ENCODE measurements at places on chromosomes 6 and 20. TPM values are rescaled to one million over a fixed set of nuclear protein-coding genes. Genes with fewer than 3 reads are reported as not detected.

TBXT gene
- not detected for total RNA-seq

- DNase-seq = no peak
Observed at GRCh38 chr20:33328157-33329137, 45.4 kb downstream of the BPIFB1 start.

DNA sequence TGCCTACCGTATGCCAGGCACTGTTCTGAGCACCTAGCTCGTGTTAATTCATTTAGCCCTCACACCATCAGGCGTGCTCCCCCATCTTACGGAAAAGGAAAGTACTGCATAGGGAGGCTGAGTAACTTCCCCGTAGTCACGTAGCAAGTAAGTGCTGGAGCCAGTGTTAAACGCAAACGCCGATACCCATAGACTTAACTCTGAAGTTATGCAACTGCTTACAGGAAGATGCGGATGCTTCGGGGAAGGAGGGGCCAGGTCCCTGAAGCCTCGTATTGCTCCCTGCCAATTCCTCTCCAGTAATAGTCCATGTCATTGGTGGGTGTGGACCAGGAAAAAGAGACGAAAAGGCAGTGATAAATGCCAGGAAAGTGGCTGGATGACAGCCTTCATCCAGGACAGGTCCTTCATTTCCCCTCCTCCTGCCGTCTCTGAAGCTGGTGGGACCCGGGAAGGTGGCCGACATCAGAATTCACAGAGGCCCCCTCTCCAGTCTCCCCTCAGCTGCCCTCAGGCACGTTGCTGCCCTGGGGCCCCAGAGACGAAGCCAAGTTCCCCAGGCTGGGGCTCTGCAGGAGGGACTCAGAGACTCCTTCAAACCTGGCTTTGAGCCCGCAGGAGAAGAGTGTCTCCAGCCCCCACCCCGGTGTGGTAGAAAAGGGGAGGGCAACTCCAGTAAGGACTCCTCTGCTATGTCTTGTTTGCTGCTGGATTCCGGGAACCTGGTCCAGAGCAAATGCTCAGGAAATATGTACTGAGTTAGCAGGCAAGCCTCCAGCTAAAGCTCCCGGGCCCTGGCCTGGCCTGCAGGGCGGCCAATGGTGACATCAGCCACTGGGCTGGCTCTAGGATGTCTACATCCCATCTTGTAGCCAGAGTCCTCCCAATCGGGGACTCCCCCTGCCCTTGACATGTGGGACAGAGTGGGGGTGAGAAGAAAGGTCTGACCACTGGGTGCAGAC, 37.8 kb downstream of the RAB44 start:
- peak; percentile 90 for DNase-seq

- DNase-seq = no peak
Observed at GRCh38 chr6:147595961-147596360, 87.5 kb downstream of the SAMD5 start.

SLC17A2 gene
- not detected for total RNA-seq

DNA sequence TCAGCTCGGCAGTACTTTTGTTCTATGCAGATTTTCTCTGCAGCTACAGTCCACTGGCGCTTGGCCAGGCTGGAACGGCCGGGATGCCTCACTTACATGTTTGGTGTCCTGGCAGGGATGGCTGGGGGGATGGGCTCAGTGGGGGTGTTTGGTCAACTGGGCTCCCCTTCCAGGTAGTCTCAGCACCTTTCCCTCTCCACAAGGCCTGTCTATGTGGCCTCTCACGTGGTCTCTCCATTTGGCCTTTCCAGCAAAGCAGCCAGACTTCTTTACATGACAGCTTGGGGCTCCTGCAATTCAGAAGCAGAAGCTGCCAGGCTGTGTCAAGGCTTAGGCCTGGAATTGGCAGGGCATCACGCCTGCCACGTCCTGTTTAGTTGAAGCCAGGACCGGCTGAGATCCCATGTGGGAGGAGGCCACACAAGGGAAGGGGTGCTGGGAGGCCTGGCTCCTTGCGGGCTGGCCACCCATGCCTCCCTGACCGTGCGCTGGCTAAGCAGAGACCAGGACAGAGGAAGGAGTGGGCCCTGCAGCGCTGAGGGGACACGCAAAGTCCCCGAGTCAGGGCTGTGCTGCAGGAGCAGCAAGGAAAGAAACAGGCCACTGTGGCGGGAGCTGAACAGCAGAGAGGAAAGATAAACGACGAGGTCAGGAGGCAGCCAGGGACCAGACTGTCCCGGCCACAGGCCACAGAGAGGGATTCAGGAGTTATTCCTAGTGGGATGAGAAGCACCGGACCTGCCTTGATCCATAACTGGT, 38.9 kb downstream of the MGME1 start:
- no peak for DNase-seq

OOEP gene
- total RNA-seq = 0.87 TPM

- no peak for DNase-seq
Observed at GRCh38 chr6:135722679-135723078, 128.8 kb upstream of the PDE7B start.

HDGFL1 gene
- total RNA-seq = not detected

TMC2 gene
- not detected for total RNA-seq

DNA sequence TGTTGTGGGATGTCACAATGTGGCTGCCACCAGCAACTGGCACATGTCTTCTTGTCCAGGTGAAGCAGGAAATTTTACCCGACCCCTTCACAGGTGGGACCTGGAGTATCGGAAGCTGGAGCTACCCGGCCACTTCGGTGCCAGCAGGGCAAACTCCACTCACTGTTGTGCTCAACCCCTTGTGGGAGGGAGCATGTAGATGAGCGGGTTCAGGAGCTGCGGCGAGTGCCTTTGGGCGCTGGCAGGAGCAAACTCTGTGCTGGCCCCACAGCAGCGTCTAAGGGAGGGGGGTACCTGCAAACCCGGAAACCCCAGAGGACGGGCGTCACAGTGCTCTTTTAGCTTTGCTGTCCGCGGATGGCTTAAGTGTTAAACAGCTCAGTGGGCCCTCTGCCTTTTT, 20.7 kb upstream of the SULF2 start:
- no peak for DNase-seq

DNA sequence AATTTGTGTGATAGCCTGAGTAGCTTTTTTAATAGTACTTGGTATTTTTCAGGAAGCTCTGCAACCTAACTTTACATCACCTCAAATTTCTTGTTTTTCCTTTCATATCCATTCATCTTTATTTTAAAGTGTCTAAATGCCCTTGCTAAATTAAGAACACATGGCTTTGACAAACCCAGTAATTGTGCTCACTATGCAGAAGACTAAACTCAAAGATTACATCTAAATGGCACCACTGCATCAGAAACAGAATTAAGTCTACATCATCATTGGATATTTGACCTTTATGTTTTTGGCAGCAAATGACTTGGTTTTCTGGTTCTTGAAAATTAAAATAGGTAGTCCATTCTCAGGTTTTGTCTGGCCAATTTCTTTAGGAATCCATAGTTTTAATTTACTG, 69.6 kb upstream of the HDGFL1 start:
- no peak for DNase-seq

RAD21L1 gene
- not detected for total RNA-seq

GRCh38 chr6:139325125-139325524, 33.3 kb upstream of the TXLNB start:
- no peak for DNase-seq

- DNase-seq = no peak
Observed at GRCh38 chr6:116385921-116386320, 15.2 kb downstream of the DSE start.

DPPA5 gene
- total RNA-seq = not detected

GRCh38 chr6:56772737-56773184, 130.1 kb upstream of the DST start:
- DNase-seq = no peak

ATF6B gene
- total RNA-seq = 161 TPM

ME1 gene
- total RNA-seq = 26.9 TPM

GRCh38 chr6:16639684-16640480, 121.4 kb downstream of the ATXN1 start:
- no peak for DNase-seq

NHLRC1 gene
- total RNA-seq = 4.9 TPM

DNA sequence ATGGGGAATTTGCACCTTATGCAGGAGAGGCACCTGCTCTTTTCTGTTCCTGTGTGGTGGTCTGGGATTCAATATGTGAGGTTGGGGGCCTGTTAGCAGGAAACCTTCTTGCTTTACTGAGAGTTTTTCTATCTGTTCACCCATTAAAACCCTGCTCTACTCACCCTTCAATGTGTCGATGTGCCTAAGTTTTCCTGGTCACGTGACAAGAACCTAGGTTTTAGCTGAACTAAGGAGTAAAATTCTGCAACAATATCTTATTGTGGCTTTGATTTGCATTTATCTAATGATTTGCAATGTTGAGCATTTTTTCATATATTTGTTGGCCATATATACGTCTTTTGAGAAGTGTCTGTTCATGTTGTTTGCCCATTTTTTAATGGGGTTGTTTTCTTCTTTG, 979.9 kb downstream of the HACE1 start:
- DNase-seq = no peak

GRCh38 chr6:149503276-149503675, 18.5 kb upstream of the ZC3H12D start:
- DNase-seq = no peak

- DNase-seq = no peak
Observed at GRCh38 chr6:13156381-13156780, 172.0 kb downstream of the TBC1D7 start.

KCNQ2 gene
- not detected for total RNA-seq

DNA sequence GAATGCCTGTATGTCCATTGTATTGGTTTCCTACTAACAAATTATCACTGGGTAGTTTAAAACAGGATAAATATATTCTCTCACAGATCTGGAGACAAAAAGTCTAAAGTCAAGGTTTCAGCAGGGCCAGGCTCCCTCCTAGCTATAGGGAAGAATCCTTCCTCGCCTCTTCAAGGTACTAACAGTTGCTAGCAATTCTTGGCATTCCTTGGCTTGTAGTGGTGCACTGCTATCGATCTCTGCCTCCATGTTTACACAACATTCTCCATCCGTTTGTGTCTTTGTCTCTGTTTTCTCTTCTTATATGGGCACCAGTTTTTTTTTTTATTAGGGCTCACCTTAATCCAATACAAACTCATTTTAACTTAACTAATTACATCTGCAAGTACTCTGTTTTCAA, 48.9 kb downstream of the OR2B6 start:
- no peak for DNase-seq

DNA sequence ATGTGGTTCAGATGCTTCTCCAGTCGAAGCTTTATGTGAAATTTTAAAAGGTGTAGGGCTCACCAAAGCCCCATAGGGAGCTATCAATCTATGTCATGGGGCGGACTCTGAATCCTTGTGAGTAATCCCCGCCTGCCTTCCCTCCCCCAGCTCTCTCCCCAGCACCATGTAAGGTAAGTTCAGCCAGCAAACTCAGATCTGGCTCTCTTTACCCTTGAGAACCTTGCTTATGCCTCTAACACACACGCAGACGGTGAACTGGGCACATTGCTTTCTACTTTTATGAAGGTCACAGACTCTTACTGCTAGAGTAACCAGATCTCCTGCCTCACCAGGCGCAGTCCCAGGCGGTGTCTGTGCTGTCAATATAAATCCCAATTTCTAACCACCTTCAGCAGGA, 82.6 kb upstream of the CNKSR3 start:
- no peak for DNase-seq

- no peak for DNase-seq
Observed at GRCh38 chr6:151772446-151772845, 35.0 kb upstream of the ESR1 start.

WFDC12 gene
- total RNA-seq = not detected

CFAP206 gene
- not detected for total RNA-seq

SRC gene
- 18.8 TPM for total RNA-seq

DNA sequence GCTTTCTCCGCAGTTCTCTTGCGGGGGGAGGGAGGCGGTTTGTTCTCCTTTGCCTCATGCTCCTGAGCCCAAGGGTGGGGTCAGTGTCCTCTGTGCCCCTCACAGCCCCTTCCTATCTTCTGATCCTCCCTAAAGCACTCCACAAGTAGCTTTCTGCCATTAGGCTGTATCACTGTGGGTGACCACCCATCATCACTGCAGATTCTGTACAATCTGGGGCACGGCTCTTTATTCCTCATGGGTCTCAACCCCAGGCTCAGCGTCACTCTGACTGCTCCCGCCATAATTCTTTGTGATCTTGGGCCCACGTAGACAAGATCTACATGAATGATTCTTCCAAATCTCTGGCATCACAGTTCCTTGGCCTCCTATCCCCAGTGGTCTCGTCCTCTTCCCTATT, 10.5 kb downstream of the NCR2 start:
- no peak for DNase-seq

ZNF165 gene
- total RNA-seq = 2.4 TPM

DNA sequence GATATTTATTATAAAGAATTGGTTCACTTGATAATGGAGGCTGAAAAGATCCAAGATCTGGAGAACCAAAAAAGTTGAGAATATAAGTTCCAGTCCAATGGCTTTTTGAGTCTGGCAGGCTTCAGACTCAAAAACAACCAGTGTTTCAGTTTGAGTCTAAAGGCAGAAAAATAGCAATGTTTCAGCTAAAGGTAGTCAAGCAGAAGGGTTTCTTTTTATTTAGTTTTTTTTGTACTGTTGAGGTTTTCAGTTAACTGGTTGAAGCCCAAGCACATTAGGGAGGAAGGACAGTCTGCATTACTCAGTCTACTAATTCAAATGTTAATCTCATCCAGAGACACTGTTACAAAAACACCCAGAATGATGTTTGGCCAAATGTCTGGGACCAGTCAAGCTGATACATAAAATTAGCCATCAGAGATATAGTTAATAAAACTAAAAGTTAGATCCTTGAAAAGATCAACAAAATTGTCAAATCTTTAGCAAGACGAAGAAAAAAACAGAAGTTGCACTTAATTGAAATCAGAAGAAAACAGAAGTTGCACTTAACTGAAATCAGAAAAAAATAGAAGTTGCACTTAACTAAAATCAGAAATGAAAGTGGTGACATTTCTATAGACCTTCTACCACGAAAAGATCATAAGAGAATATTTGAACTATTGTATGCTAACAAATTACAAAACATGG, 980.3 kb upstream of the FLRT3 start:
- no peak for DNase-seq

ELOVL2 gene
- 0.17 TPM for total RNA-seq

Data from suprapubic skin (tissue), 4 donors.